ENCODE measurements at places on chromosomes 13 and 19.
A peak's percentile ranks its signal among the peaks of the same experiment; 100 is the strongest.

GRCh38 chr13:66359910-66360552, 870.1 kb downstream of the PCDH9 start:
- DNase-seq, result no peak

DNA sequence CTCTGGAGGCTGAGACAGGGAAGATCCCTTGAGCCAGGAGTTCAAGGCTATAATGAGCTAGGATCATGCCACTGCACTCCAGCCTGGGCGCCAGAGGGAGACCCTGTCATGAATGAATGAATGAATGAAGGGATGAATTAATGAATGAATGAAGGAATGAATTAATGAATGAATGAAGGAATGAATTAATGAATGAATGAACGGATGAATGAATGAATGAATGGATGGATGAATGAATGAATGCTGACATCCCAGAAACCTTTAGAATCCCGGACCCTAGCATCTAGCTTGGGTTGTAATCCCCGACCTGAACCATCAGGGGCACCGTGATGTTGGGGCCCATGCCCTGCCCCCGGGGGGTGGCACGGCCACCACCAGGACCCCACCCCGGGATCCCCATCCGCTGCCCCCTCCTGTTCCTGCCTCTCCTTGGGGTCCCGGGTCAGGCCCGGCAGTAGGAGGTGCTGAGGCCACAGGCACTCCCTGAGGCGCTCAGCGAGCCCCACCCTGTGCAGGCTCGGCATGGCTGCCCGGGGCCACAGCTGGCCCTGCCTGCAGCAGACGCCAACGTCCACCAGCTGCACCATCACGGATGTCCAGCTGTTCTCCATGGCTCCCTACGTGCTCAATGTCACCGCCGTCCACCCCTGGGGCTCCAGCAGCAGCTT, 3.4 kb downstream of the EBI3 start:
- no peak for DNase-seq

- DNase-seq, result no peak
These were observed 344.5 kb downstream of the KCNRG start for GRCh38 chr13:50359779-50360178.

DNA sequence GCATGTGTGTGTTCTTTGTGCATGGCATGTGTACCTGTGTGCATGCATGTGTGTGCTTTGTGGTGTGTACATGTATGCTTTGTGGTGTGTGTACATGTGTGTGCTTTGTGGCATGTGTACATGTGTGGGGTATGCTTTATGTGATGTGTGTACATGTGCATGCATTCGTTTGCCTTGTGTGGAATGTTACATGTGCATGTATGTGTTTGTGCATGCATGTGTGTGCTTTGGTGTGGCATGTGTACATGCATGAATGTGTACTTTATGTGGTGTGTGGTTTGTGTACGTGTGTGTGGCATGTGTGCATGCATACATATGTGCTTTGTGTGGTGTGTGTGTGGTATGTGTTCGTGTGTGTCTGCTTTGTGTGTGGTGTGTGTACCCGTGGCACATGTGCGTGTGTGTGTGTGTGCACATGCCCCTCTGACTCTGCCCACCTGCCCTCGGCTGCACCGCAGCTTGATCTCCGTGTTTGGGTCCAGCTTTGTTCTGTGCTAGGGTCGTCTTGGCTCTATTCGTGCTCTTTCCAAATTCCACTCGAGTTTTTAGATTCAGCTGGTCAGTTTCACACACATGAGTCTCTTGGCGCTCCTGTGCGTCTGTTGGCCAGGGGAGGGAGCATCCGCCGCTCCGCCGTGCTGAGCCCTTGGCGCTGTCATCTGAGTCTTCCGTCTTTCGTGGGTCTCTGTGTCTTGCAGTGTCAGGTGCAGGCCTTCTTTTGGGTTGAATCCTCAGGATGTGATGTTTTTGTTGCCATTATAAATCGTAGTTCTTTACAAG, 46.5 kb upstream of the TFDP1 start:
- no peak for DNase-seq

- no peak for DNase-seq
These were observed 23.5 kb downstream of the SLC7A1 start for GRCh38 chr13:29571876-29572570.

GRCh38 chr13:51746802-51747201, 57.2 kb downstream of the DHRS12 start:
- DNase-seq, result no peak

DNA sequence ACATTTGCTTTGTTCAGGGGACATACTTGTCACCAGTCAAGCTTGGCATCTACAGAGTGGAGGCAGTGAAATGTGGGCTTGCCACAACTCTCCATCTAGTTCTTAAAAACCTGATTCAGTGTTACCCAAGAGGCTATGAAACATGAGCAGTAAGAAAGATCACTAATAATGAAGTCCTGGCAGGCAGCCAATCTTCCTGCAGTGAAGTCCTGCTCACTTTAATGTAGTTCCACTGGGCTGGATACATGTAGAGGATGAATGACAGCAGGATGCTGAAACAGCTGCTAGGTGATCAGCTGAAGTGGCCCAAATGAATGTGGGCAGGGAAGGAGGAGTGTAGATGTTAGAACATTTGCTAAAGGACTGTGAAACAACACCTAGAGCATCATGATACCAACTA, 1213.1 kb downstream of the OLFM4 start:
- DNase-seq, result no peak

DNA sequence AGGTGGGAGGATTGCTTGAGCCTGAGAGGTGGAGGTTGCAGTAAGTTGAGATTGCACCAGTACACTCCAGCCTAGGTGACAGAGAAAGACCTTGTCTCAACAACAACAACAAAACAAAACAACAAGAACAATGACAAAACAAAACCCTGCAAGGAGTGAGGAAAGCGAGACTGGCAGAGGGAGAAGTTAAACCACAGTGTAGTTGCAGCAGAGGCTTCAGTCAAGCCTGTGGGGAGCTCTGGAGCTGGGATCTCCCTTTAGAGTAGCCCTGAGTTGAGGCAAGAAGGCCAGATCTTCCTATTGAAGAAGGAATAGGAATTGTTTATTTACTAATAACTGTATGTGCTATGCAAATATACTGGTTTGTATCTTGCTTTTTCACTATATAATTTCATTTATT, 25.3 kb upstream of the RNASEH2B start:
- no peak for DNase-seq

DNA sequence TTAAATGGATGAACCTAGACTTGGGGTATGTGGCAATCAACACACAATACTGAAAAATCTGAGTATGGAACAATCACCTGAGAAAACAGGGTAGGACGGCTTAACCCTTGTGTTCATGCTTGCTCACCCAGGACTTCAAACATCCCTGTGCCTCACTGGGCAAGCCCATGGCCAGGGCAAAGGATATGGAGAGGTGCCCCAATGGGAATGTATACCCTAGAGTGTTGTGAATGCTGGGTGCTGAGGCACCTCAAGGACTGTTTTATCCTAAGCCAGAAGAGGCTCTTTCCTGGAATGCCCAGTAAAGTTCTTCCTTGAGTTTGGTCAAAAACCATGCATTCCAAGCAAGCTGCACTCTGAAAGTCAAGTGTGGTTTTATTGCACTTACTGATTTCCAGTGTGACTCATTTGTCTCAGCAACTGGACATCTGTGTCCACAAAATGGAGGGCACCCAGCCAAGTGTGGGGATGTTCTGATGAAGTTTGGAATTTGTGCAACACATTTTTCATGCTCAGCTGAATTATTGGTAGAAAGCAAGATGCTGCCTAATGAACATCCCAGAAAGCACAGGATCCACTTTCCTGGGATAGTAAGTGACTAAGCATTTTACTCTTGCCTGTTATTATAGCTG, 531.3 kb downstream of the RFC3 start:
- no peak for DNase-seq

- DNase-seq, result no peak
These were observed 12.9 kb downstream of the ZC3H13 start for GRCh38 chr13:46039411-46040182.

DNA sequence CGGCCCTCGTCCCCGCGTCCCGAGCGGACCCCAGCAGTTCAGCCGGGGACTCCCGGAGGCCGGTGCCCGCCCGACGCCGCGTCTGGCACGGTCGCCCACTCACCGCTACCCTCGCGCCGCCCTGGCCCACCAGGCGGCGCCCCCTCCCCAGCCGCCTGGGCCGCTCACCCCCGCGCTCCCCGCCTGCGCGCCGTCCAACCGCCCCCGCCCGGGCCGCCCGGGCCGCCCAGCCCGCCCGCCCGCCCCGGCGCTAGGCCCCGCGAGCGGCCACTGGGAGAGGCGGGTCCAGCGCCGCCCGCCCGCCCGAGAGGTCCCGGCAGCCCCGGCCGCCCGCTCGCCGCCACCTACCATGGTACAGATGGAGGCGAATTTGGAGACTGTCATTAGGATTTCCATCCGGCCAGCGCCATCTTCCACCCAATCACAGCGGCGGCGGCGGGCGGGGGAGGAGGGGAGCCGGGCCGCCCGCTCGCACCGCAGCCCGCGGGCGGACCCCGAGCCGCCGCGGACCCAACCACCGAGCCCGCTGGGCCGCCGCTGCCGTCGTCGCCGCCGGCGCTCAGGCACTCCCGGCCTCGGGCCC, at the start of gene USP12:
Gene USP12 (minus strand): TSS at position 568 of the 583 bp plus-strand sequence. CDS start 172 bp downstream, at position 396.
- peak; percentile 58 for DNase-seq

DNA sequence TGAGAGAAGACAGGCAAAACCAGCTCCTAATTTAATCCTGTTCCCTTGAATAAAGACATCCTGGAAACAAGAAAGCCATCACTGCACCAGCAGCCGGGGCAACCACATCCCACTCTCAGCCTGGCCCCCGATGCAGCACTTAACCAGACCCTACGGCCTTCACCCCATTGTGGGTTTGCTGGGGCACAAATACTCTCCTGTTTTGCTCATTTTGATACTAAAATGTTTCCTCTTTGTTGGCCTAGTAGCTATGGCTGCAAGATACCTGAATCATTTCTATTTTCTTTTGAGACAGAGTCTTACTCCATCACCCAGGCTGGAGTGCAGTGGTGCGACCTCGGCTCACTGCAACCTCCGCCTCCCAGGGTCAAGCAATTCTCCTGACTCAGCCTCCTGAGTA, 28.4 kb downstream of the ANKRD27 start:
- DNase-seq, result no peak

All from GDM1 (cell line).